Caco-2 (cell line): ENCODE measurements at places on chromosomes 5 and 9. TPM values are rescaled to one million over a fixed set of nuclear protein-coding genes. Genes with fewer than 3 reads are reported as not detected.

Gene GLT6D1
- not detected in 2 replicates for total RNA-seq

Gene CATSPER3
- total RNA-seq = 0.46 and 0.61 TPM in 2 replicates

Gene PLPP7
- 0.11 TPM in 1 of 2 replicates, not detected in the other for total RNA-seq

Gene PCDHGA1
- 0.64 and 1.1 TPM in 2 replicates for total RNA-seq

Gene CD72
- 0.70 and 0.95 TPM in 2 replicates for total RNA-seq

Gene ADAMTS2
- 0.05 and 0.23 TPM in 2 replicates for total RNA-seq

Gene PCDHB7
- total RNA-seq = not detected in 2 replicates

Gene GABBR2
- total RNA-seq = 0.23 and 0.44 TPM in 2 replicates

Gene SHOC1
- not detected in 2 replicates for total RNA-seq

Gene IL5
- not detected in 2 replicates for total RNA-seq

Gene ANXA1
- 8.3 and 12.0 TPM in 2 replicates for total RNA-seq

Gene STC2
- total RNA-seq = 190 and 224 TPM in 2 replicates

Gene MPDZ
- total RNA-seq = 0.23 TPM in 1 of 2 replicates, not detected in the other

Gene ADAMTS19
- total RNA-seq = 0.95 and 2.4 TPM in 2 replicates

Gene TNPO1
- total RNA-seq = 148 TPM in 2 replicates

Gene LIFR
- 4.8 and 5.1 TPM in 2 replicates for total RNA-seq

Gene ANKRD34B
- 0.07 TPM in 1 of 2 replicates, not detected in the other for total RNA-seq

Gene PLEKHG4B
- total RNA-seq = 15.0 TPM in 2 replicates

Gene PCDHA11
- total RNA-seq = not detected in 2 replicates

Gene LCN9
- not detected in 2 replicates for total RNA-seq

Gene SPATA31A5
- total RNA-seq = not detected in 2 replicates

Gene PCDHB14
- 0.41 and 0.44 TPM in 2 replicates for total RNA-seq

Gene GABRA1
- total RNA-seq = not detected in 2 replicates

Gene NFIL3
- total RNA-seq = 13.5 and 14.9 TPM in 2 replicates

Gene FOXD1
- 2.8 and 3.1 TPM in 2 replicates for total RNA-seq

Gene SCGB3A1
- total RNA-seq = not detected in 2 replicates

Gene PPP1R2B
- not detected in 2 replicates for total RNA-seq

Gene MOB3B
- 4.7 and 5.3 TPM in 2 replicates for total RNA-seq

Gene ARL15
- 122 and 140 TPM in 2 replicates for total RNA-seq

Gene IFNK
- total RNA-seq = not detected in 2 replicates

Gene SH3RF2
- total RNA-seq = 49.4 and 55.0 TPM in 2 replicates

Gene NREP
- 2.3 and 2.4 TPM in 2 replicates for total RNA-seq

Gene AP3B1
- total RNA-seq = 52.7 and 53.1 TPM in 2 replicates

Gene LHX2
- total RNA-seq = 2.6 and 4.0 TPM in 2 replicates

Gene FCN1
- total RNA-seq = not detected in 2 replicates

Gene SLC46A2
- not detected in 2 replicates for total RNA-seq

Gene KIF12
- total RNA-seq = 54.6 and 55.0 TPM in 2 replicates

Gene ZBED3
- total RNA-seq = 38.5 and 38.8 TPM in 2 replicates

Gene HTR1A
- not detected in 2 replicates for total RNA-seq

Gene NIPAL4
- total RNA-seq = 0.81 and 0.86 TPM in 2 replicates

Gene GFI1B
- total RNA-seq = 0.79 and 1.3 TPM in 2 replicates

Gene SYK
- 4.6 and 5.3 TPM in 2 replicates for total RNA-seq

Gene TMEM232
- 0.34 and 0.91 TPM in 2 replicates for total RNA-seq

Gene SPINK6
- total RNA-seq = not detected in 2 replicates

Gene FOXD4L3
- total RNA-seq = 0.23 TPM in 1 of 2 replicates, not detected in the other

Gene C9orf153
- total RNA-seq = 0.21 TPM in 1 of 2 replicates, not detected in the other

Gene RUSC2
- total RNA-seq = 13.0 and 13.5 TPM in 2 replicates

Gene ZNF354C
- not detected in 2 replicates for total RNA-seq

Gene EGFL7
- total RNA-seq = 30.2 and 30.4 TPM in 2 replicates

Gene IL13
- total RNA-seq = not detected in 2 replicates

Gene PPP2R2B
- total RNA-seq = 6.9 and 9.8 TPM in 2 replicates

Gene PCDHA5
- not detected in 2 replicates for total RNA-seq

Gene EIF4E1B
- not detected in 2 replicates for total RNA-seq

Gene MYORG
- total RNA-seq = 33.4 and 37.3 TPM in 2 replicates

Gene SPATA31A3
- not detected in 2 replicates for total RNA-seq

Gene SLC28A3
- total RNA-seq = 2.1 and 2.6 TPM in 2 replicates

Gene SGCD
- total RNA-seq = 0.20 and 0.28 TPM in 2 replicates

Gene FIBCD1
- not detected in 2 replicates for total RNA-seq

Gene HAVCR1
- 135 and 144 TPM in 2 replicates for total RNA-seq
